Activated naive CD8-positive, alpha-beta T cell treated with anti-CD3 and anti-CD28 coated beads, Interleukin-2, amount 50 U/mL, for 16 hours (primary cell): ENCODE measurements at places on chromosomes 7 and 10.

DNA sequence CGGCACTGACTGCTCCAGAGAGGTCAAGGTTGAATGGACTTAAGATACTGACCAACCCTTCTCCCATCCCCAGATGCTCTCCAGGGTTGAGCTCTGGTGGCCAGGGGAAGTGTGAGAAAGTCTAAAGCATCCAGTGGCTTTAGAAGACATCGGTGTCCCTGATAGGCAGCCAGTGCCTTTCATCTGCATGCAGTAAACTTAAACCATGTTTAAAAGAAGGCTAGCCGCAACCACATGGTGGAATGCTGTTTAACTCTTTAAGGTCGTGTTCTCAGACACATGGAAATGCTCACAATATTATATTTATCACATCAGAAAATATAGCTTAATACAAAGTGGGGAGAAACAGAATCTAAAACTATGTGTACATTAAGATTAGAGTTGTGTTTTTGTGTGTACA is 137.0 kb downstream of the CNNM2 start:
- no peak for DNase-seq

DNA sequence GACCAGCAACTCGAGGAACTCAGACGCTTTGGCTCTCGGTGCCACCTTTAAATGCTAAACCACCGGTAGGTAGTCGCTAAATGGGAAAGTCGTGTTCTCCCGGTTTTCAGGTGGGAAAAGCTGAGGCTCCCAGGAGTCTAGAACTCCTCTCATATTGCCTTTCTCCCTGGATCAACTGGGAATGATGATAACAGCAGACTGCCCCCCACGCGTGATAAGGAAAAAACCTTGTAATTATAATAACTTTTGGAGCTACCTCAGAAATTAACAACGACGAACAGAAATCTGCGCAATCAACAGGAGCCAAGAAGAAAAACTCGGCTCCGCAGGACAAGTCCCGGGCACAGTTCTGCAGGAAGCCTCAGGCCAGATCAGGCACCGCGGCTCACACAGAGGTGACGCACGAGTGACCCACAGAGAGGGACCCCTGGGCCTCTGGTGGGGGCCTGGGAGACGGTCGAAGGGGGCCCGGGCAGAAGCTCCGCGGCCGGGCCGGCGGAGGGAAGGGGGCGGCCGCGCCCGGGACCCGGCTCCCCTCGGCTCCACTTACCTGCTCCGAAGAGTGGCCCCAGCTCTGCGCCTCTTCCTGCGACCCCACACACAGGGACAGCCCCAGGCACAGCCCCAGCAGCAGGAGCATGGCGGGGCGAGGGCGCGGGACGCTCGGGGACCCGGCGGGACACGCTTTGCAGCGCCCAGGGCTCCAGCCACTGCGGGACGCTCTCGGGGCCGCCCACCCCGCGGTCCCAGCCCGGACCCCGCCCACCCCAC is at the start of gene ITIH5:
Gene ITIH5, minus strand, starts transcription at position 714 of the 771 bp plus-strand sequence. Its CDS starts 74 bp downstream, at position 640.
- DNase-seq: no peak

DNA sequence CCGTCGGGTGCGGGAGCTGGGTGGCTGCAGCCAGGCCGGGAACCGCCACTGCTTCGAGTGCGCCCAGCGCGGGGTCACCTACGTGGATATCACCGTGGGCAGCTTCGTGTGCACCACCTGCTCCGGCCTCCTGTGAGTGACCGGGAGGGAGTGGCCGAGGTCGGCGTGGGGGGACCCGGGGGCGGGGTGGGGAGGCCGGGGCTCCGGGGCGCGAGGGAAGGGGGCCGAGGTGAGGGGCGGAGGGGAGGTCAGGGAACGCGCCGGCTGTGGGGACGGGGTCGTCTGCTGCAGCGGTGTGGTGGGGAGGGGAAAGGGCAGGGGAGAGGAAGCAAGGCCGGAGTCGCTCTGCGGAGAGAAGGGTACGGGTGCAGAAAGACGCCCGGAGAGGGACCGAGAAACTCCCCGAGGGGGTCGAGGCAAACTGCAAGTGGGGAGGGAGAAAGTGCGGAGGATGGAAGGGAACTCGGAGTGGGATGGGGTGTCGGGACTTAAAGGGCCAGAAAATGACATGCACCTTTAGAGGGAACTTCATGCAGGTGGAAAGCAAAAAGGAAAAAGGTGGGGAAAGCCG is 518 bp downstream of the AGFG2 start:
- DNase-seq: no peak

DNA sequence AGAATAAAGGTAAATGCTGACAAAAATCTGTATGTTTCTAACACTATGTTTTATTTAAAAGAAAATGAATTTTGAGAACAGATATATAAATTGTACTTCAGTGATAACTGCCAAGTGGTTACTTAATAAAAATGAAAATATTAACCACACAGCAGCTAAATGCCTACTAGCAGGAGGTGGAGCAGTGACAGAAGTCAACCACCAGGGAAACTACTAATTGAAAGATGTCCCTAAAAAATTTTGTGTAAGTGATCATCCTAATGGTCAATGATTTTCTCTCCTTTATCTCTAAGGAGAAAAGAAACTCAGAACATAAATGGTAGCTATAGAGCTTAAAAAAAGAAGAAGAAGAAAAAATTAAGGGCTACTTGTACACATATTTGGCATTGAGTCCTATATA is 22.9 kb downstream of the WNT16 start:
- no peak for DNase-seq

DNA sequence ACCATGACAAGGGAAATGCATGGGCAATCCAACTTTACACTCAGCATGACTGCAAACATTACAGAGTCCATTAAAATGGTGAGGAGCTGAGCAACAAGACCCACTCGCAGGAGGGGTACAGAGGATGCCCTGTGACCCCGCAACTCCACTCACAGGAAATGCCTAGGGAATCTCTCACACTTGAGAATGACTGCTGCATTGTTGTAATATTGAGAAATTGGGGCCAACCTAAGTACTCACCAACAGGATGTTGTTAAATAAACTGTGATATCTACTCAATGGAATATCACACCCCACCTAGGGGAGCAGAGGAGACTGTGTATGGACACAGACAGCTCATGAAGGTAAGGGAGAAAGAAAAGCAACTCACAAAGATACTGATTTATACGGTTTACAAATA is 53.4 kb upstream of the CAMK2B start:
- no peak for DNase-seq

- DNase-seq: no peak
These were observed 23.3 kb downstream of the ADCY1 start for GRCh38 chr7:45597286-45597984.

DNA sequence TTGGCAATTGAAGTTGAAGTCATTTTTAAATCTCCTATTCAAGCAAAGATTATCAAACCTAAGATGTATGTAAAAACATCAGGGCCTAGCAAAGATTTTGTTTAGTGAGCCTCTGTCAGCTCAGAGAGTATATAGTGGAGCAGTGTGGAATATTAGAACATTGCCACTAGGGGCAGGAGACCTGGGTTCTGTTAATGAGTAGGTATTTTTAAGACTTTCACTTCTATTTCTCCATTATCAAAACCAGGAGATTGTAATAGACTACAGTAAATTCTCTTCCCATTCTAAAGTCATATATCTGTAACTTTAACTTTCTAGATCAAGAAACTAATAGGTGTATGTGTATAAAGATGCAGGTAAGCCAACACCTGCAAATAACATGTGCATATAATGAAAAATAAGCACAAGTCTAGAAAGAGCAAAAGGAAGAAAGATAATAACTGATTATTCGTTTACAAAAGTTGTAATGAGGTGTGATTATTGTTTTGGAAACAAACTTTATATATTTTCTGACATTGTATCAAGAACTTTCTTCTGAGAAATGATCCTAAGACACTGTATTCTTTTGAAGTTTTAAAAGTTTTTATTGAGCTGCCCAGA is 64.4 kb downstream of the KCND2 start:
- no peak for DNase-seq

- no peak for DNase-seq
These were observed 12.1 kb upstream of the MAGI2 start for GRCh38 chr7:79465551-79465950.

- DNase-seq: no peak
These were observed 250.7 kb upstream of the ZNF32 start for GRCh38 chr10:43899224-43899959.

- no peak for DNase-seq
These were observed 1.1 kb upstream of the TRIP6 start for GRCh38 chr7:100865938-100866728.

GRCh38 chr7:82080254-82080927 is 310.5 kb upstream of the HGF start:
- no peak for DNase-seq

GRCh38 chr7:50068850-50069551 is 24.0 kb downstream of the ZPBP start:
- DNase-seq: no peak

- DNase-seq: no peak
These were observed 109.0 kb downstream of the SDHAF3 start for GRCh38 chr7:97226541-97226940.

GRCh38 chr7:136741941-136742340 is 126.5 kb upstream of the CHRM2 start:
- DNase-seq: no peak

DNA sequence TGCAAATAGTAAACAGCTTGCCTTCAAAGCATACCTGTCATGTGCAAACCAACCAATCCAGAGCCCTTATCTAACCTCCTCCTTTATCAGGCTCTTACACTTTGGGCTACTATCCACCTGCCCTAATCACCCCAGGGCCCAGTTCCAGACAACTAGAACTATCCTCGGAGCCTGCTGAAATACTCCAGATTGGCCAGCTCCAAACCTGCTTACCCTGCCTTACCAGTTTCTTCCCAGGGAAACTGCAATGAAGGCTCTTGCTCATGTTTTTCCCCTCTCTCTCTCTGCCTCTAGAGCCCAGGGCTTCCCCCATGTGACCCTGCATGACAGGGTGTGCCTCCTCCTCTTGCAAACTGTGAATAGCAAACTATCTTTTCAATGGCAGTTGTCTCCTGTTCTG is 81.4 kb upstream of the CAPZA2 start:
- DNase-seq: no peak

DNA sequence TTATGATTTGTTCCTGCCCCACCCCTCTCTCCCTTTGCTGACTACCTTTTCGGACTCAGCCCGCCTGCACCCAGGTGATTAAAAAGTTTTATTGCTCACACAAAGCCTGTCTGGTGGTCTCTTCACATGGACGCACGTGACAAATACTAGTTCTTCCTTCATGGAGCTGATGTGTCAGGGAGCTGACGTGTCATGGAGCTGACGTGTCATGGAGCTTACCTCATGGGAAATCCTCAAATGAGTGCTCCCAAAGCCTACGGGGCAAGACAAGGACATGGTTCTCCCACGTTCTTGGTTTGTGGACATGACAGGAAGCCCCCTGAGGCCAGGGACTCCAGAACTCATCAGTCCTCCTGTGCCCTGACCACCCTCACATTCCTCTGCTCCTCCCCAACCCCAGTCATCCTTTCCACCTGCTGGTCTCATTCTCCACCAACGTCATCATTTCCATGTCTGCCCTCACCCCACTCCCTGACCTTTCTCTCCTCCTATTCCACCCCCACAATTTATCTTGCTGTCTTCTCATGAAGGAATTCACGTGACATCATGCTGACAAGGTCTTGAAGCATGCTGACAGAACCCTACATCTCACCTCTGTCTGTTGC is 261.3 kb downstream of the TCERG1L start:
- DNase-seq: no peak

GRCh38 chr7:68729371-68729770 is 868.9 kb upstream of the AUTS2 start:
- no peak for DNase-seq

- no peak for DNase-seq
These were observed 35.6 kb downstream of the COL13A1 start for GRCh38 chr10:69837261-69837660.

- DNase-seq: no peak
These were observed 185.2 kb downstream of the WDR37 start for GRCh38 chr10:1241322-1241890.

- DNase-seq: no peak
These were observed 466.6 kb downstream of the GALNT17 start for GRCh38 chr7:71598553-71598952.

GRCh38 chr7:6279937-6280336 is 7.5 kb upstream of the CYTH3 start:
- no peak for DNase-seq

DNA sequence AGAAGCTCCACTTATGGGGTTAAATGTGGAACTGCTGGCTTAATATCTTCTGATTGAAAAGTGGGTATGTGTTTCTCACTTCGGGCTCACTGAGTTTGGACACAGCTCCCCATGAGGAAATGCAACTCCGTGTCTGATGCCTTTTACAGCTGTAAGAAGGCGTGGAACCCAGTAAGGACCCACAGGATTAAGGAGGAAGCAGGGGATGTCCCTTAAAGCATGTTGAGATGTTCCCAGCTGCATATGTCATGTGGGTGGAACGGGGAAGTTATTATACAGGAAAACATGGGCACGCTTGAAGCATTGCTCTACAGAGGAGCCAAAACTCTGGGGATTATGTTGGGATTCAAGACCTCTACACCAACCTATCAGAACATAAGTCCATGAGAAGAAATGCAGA is 224.4 kb downstream of the NEBL start:
- no peak for DNase-seq

GRCh38 chr10:76962851-76963250 is 674.8 kb downstream of the KCNMA1 start:
- DNase-seq: no peak

GRCh38 chr10:61188691-61189090 is 244.7 kb upstream of the RHOBTB1 start:
- no peak for DNase-seq

GRCh38 chr10:36281831-36282331 is 639.8 kb upstream of the FZD8 start:
- DNase-seq: no peak

- no peak for DNase-seq
These were observed 37.4 kb downstream of the HHEX start for GRCh38 chr10:92727141-92727540.

DNA sequence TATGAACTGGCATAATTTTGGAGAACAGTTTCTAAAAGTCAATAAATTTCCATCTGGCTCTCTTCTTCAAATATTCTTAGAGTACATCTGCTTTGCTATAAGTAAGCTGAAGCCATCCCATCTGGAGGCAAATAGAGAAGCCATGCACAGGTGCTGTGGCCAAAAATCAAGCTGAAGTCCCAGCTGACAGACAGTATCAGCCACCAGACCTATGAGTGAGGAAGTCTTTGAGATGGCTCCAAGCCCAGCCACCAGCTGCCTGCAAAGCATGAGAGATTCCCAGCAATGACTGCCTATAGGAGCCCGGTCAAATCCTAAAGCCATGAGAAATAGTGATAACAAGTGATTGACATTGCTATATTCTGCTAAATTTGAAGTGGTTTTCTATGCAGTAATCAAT is 21.7 kb upstream of the PRSS58 start:
- DNase-seq: no peak
